ENCODE measurements at places on chromosomes 3 and 15.
A peak's percentile ranks its signal among the peaks of the same experiment; 100 is the strongest.

GRCh38 chr3:47024932-47025331 lies 45.5 kb downstream of the NBEAL2 start:
- no peak for DNase-seq

DNA sequence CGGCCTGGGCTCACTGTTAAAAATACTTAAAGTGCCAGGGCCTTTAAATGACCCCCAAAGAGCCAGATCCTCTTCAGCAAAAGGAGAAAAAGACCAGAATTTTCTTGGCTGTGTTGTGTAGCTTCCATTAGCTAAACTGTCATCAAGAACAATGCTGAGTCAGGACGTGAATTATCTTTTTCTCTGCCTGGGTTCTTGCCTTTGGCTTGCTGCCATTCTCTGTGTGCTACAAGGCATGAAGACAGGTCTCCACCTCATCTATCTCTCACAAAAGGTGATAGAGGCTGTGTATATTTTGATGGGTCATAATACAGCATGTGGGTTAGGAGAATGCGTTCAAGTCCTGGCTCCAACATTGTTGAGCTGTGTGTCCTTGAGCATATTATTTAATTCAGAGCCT lies 52.4 kb upstream of the SELENOK start:
- no peak for DNase-seq

DNA sequence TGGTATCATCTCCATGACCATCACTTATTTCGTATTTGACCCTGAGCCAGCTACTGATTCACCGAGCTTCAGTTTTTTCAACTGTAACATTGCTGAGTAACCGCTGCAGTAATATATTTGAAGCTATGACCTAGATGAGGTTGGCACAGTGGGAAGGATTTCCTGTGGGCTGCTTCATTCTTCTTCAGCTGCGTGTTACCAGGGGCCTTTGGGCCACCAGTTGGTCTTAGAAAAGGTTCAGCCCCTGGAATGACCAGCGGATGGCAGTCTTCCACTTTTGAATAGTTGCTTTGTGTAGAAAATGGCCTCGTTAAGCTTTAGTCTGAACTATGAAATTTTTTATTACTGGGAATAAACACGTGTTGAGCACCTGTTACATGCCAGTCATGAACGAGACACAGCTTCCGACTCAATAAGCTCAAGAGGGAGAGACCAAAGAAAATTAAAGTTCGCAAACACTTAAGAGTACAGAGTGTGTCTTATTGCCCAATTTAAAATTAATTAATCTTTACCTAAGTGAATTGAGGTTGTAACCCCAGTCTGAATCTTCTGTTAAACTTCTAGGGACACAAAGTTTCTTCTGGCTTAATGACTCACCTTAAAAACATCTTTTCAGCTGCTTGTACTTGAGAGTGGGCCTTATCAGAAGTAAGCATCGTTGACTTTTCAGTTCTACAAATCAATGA lies 57.6 kb upstream of the NR2E3 start:
- DNase-seq, result peak; percentile 95

- no peak for DNase-seq
Measured at GRCh38 chr3:14793126-14793857, 25.5 kb upstream of the FGD5 start.

DNA sequence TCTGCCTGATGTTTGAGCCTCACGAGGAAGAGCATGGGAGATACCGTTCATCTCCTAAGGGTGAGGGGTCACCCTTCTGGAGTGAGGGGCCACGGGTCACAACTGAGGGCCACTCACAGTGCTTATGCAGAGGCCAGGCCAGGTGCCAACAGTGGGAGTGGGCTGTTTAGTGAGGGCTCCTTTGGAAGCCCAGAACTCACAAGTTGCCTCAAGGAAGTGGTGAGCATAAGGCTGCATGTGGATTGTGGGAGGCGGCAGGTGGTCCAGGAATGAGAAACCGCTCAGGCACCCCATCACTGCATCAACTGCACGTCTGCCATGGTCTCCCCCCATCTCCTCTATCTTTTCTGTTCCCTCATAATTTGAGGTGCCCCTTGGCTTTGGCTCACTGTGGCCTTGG lies 26.5 kb downstream of the SPSB4 start:
- DNase-seq, result no peak

GRCh38 chr3:59133311-59133710 lies 83.5 kb upstream of the CFAP20DC start:
- no peak for DNase-seq

Data from GM04503 (cell line).